G401 (cell line): ENCODE measurements at places on chromosomes 12 and 14.

DNA sequence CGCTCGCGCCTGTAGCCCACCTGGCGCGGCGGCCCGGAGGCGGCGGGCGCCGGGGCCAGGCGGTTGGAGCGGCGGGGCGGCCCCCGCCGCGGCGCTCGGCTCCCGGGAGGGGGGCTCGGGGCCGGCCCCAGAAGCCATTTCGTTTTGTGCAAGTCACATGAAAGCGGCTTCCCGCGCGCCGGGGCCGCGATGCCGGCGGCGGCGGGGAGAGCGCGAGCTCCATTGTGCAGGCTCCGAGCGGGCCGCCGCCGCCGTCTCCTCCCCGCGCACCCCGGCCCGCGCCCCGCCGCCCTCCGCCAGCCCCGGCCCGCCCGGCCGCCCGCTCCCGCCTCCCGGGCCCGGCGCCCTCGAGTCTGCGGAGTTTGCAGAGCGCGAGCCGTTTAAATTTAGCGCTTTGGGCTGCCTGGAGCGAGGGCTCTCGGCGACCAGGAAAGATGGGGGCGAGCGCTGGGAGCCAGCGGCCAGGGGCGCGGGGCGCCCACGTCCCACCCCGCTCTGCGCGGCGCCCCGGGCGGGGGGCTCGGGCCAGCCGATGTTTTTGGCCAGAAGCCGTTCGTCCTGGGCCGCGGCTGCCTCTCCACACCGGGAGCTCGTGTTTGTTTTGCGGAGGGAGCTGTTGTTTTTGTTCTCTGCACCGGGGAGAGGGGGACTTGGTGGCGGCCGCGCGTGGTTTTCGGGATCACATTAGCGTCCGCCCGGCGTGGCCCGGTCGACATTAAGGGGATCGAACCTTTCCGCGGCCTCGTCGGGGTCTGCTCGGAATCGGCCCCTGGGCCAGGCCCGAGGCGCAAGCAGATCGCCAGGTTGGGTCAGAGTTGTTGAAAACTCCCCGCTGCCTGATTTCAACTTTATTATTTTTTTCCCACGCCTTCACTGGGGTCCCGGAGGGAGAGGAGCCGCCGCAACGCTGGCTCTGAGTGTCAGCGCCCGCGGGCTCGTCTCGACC is 982 bp downstream of the BCL7A start:
- DNase-seq, result peak; percentile 25

GRCh38 chr14:94397289-94398181 is 9.1 kb upstream of the SERPINA1 start:
- DNase-seq, result no peak

DNA sequence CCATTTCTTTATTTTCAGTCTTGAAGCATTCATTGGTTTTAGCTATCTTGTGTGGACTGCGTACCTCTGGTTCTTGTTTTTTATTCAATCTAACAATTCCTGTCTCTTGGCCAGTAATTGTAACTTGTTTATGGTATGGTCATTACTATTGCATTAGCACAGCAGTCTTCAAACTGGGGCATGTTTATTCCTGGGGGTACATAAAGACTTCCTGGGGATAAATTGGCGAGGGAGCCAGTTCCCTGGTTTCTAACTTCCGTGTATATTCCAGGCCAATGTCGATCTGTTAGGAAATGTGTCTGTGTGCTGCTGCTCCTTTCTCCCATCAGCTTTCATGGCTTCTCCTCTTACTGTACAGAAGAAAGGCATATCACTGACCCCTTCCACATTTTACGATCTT is 13.7 kb upstream of the EVL start:
- no peak for DNase-seq

DNA sequence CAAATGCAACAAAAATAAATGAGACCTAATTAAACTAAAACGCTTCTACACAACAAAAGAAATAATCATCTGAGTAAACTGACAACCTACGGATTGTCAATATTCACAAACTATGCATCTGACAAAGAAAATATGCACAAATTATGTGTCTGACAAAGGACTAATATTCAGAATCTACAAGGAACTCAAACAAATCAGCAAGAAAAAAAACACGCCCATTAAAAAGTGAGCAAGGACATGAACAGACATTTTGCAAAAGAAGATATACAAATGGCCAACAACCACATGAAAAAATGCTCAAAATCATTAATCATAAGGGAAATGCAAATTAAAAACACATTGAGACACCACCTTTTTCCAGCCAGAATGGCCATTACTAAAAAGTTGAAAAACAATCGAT is 37.0 kb downstream of the BLTP3B start:
- no peak for DNase-seq

- no peak for DNase-seq
Measured at GRCh38 chr14:43729143-43729542, 777.9 kb downstream of the FSCB start.

GRCh38 chr12:104122298-104122697 is 15.7 kb downstream of the NFYB start:
- no peak for DNase-seq

- DNase-seq, result no peak
Measured at GRCh38 chr14:60812987-60813386, 78.4 kb downstream of the MNAT1 start.

- no peak for DNase-seq
Measured at GRCh38 chr12:111362687-111363475, 6.0 kb downstream of the PHETA1 start.

DNA sequence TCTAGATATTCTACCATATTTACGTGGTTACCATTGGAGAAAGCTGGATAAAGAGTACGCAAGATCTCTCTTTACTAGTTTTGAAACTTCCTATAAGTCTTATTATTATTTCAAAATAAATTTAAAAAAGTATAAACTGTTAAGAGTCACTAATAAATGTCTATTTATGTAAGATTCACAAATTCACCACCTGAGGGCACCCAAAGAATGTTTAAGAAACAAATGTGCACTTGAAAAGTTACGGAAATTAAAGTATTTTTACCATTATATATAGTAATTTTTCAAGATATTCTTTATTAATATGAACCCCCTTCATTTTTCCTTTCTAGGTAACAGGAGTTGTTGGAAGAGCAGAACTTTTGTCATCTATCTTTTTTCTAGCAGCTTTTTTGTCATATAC is 11.9 kb downstream of the TMTC3 start:
- no peak for DNase-seq

DNA sequence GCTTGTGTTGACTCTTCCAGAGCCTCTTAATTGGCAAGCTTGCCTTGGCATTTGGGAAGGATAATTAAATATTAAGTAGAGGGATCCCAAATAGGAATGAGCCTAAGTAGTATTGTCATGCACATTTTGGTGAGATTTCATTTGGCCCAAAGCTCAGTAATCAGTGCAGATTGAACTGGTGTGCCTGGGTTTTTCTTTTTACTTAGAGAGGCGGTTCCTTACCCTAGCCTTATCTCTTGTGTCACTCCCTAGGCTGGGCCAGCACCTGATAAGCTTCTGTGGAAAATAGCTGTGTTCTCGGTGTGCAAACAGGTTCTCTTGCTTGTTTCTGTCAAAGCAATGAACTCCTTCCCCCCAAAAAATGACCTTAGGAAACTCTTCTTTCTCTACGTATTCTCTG is 9.3 kb upstream of the B4GALNT3 start:
- no peak for DNase-seq

DNA sequence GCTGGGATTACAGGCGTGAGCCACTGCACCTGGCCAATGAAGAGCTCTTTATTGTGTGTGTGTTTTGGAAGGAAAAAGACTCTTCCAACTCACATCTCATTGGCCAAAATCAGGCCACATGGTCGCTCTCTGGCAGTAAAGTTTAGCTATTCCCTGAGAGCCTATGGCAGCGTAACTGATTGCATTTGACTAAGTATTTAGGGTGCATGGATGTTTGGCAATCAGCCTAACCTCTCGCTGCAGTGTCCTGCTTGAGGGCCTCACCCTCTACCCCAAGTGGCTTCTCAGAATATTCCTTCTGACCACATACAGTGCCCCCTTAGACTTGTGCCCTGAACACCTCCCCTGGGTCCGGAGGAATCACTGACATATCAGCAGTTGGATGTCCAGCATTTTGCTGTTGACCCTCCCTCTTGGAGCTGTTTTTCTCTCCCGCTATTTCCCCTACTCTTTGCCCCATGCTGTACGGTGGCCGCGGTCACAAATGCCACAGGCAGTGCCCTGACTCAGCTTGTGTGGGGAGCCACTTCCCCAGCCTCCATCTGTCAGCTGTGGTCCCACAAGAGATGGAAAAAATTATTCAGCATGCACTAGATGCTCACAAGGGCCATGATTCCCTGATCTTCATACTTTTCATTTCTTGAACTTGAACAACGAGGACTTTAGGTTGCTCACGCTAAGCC is 9.5 kb downstream of the PHETA1 start:
- no peak for DNase-seq

GRCh38 chr12:70005864-70006618 is 181.0 kb downstream of the MYRFL start:
- DNase-seq, result no peak

DNA sequence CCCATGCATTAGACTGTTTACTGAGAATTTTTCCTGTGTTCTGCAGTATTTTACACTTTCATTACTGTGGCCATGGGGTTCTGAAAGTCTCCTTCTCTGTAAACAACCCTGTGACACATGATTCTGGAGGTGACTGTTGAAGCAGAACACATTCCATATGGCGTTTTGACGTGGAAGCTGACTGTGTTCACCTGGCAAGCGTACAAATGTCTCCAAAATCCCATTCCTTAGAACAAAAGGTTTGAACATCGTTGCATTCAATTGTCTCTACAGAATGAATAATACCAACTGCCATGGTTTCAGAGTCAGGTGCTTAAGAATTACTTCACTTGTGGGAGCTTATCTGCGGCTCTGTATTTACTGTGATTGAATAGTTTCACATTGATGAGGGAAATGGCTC is 485.6 kb upstream of the TMEM132C start:
- peak; percentile 94 for DNase-seq

GRCh38 chr14:105399466-105399775 is 1.1 kb downstream of the TEX22 start:
- peak; percentile 3 for DNase-seq

GRCh38 chr14:20427231-20428009 is 8.5 kb downstream of the KLHL33 start:
- DNase-seq, result no peak

DNA sequence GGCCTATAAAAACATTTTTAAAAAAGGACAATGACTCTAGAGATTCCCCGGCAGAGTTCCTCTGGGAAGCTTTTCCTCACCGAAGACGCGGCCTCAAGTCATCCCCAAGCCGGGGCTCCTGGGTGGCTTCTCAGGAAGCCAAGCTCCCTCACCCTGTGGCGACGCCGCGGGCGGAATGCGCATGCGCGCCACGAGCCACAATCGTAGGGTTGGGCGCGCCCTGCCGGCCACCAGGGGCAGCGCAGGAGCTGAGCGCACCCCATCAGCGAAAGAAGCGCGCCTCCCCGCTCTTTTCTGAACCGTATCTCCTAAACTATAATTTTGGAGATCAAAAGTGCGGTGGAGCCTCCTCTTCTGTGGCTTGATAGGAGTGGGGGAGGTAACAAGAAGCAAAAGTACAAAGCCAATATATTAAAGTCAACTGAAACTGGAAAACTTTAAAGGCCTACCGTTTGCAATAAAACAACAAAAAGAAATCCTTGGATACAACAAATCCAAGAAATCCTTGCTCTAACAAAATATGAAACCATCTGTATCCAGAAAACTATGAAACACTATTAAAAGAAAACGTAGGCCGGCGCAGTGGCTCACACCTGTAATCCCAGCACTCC is 17.4 kb upstream of the CHFR start:
- DNase-seq, result no peak

GRCh38 chr12:118022728-118023109 is 6.2 kb downstream of the RFC5 start:
- no peak for DNase-seq

- DNase-seq, result no peak
Measured at GRCh38 chr14:28102814-28103213, 663.8 kb upstream of the FOXG1 start.

DNA sequence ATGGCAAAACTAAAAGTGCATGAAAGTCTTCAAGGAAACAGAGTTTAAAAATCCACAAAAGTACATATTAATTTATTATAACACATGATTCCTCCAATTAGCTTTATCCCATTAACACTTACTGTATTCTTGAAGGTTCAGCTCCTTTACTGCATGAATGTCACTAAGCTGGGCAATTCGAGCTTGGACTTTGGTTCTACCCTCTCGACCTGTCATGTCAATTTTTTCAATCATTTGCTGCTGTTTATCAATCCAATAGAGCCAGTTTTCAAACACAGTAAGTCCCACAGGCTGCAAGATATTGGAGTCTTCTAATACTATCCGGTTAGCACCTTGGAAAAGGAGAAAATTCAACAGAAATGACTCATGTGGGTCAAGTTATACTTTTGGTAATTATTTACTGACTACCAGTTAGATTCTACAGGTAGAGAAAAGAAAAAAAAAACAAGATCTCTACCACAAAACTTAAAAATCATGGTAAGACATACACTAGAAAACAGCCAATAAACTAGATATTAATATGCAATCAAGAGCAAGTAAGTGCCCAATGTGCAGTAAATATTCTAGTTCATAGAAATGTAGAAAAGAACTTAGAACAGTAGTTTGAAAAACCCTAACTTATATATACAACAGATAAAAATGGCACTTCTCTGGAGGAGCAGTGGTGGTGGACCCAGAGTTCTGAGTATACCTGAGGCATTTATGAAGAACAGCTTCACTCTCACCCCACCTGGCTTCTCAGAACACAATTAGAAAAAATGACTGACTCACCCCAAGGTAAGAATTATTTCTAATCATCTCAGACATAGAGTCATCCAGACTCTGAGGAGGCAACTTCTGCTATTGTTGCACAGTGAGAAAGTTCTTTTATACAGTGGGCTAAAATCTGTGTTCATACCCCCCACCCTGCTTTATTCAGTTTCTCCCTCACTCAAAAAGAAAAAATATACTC is 67.7 kb downstream of the BCL2L14 start:
- DNase-seq, result no peak

- DNase-seq, result no peak
Measured at GRCh38 chr12:121227294-121227693, 17.4 kb downstream of the P2RX4 start.

- DNase-seq, result no peak
Measured at GRCh38 chr12:91001306-91001705, 3.5 kb downstream of the EPYC start.

DNA sequence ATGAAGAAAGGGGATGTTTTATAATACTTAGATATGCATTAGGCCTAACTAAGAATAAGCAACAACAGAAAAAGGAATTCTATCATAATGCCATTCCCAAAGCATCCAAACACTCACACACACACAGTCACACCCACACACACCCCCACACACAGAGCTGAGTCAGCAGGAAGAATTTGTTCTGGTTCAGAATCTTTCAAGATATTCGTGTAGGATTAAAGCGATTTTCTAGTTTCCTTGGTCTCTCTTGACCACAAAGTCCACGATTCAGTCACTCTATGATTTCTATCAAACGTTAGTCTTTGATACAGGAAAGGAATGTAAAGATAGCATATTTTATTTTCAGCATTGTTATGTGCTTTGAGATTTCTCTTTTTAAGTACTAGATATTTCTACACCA is 382.6 kb upstream of the DCN start:
- no peak for DNase-seq
